MCF 10A (cell line): ENCODE measurements at places on chromosomes 6 and 20. TPM values are rescaled to one million over a fixed set of nuclear protein-coding genes. Genes with fewer than 3 reads are reported as not detected.

LHFPL5 gene
- not detected in 2 replicates for total RNA-seq

TMEM63B gene
- total RNA-seq: 22.3 and 22.6 TPM in 2 replicates

FAM209B gene
- not detected in 2 replicates for total RNA-seq

SLC22A23 gene
- total RNA-seq: 11.5 and 11.9 TPM in 2 replicates

CNKSR3 gene
- 3.9 and 4.8 TPM in 2 replicates for total RNA-seq

DOK5 gene
- total RNA-seq: not detected in 2 replicates

CALHM4 gene
- not detected in 2 replicates for total RNA-seq

DEF6 gene
- 17.8 and 23.1 TPM in 2 replicates for total RNA-seq

KIF25 gene
- total RNA-seq: not detected in 2 replicates

HLA-DQA2 gene
- total RNA-seq: not detected in 2 replicates

KCNQ5 gene
- total RNA-seq: 5.8 and 10.3 TPM in 2 replicates

ARMH2 gene
- total RNA-seq: not detected in 2 replicates

RAET1E gene
- 28.9 and 37.6 TPM in 2 replicates for total RNA-seq

TOX2 gene
- 2.4 and 2.7 TPM in 2 replicates for total RNA-seq

PCIF1 gene
- 14.3 and 20.5 TPM in 2 replicates for total RNA-seq

CLDN20 gene
- not detected in 2 replicates for total RNA-seq

TRIM10 gene
- not detected in 2 replicates for total RNA-seq

PLG gene
- total RNA-seq: not detected in 2 replicates

EYA2 gene
- 0.12 TPM in 1 of 2 replicates, not detected in the other for total RNA-seq

POM121L2 gene
- not detected in 2 replicates for total RNA-seq

BMP5 gene
- total RNA-seq: not detected in 2 replicates

ZNF334 gene
- total RNA-seq: not detected in 2 replicates

MAK gene
- not detected in 2 replicates for total RNA-seq

CDH4 gene
- 25.0 and 44.8 TPM in 2 replicates for total RNA-seq

CRYBG1 gene
- 36.5 and 45.3 TPM in 2 replicates for total RNA-seq

CST5 gene
- total RNA-seq: not detected in 2 replicates

C6orf52 gene
- total RNA-seq: 5.0 and 6.5 TPM in 2 replicates

ENPP4 gene
- 0.30 and 0.32 TPM in 2 replicates for total RNA-seq
